ENCODE measurements at places on chromosomes 7 and 10.

DNA sequence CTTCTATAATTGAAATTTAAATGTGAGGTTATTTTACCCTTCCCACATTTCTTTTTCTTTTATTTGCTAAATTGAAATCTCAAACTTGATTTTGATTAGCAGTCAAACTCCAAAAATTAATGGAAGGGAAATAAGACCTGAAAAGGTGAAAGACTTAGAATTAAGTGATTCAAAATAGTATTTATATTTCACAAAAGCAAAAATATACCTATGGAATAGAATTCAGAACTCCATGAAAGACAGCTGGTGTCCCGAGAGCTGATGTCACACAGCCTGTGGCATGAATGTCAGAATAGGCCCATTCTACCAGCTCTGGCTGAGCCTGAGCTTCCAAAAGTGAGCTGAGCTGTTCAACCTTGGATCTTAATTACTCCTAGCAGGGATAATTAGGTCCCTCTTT is at the start of gene FAM24A:
Gene FAM24A, plus strand, starts transcription at position 301 of the 400 bp plus-strand sequence. CDS start 1,025 bp downstream, outside the sequence.
- no peak for DNase-seq

- DNase-seq: no peak
These were observed 76.1 kb downstream of the ADD3 start for GRCh38 chr10:110083884-110084283.

DNA sequence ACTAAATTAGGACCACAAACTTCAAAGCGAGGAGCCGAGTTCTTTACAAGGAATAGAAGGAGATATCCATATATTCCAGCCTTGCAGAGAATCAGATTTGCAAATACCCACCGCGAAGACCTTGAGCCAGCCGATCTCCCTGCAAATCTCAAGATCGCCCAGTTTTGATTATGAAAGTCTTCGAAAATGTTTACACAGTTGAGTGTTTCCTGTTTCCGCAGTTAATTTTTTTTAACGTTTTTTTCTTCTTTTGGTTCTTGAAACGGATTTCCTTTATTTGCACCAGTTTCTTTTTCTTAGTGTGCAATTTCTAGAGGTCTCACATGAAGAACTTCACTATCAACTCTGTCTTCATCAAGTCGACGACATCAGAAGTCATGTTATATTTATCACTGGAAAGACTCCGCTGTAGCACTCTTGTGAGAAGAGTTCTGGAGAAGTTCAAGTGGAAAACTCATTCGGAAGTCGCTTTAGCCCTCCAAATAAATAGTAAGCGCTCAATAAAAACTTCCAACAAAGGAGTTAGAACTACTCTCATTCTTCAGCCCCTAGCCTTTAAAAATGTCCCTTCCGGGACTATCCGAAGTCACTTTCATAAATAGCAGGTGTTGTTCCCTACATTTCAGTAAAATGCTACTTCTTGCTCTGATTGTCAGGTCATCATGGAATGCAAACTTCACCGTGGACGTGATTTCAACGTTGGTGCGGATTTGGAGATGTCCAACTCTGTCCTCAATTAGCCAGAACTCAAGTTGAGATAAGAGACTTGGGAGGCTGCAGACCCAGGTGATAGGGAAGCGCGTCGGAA is 11.9 kb upstream of the SPAG6 start:
- DNase-seq: no peak

- DNase-seq: no peak
These were observed 63.7 kb upstream of the CREB5 start for GRCh38 chr7:28348636-28349035.

GRCh38 chr7:35726654-35727053 is 31.7 kb upstream of the HERPUD2 start:
- no peak for DNase-seq

GRCh38 chr10:109062371-109062770 is 860.9 kb downstream of the XPNPEP1 start:
- no peak for DNase-seq

- DNase-seq: no peak
These were observed 1.3 kb downstream of the CYP26C1 start for GRCh38 chr10:93061594-93062513.

- no peak for DNase-seq
These were observed 36.4 kb downstream of the JAKMIP3 start for GRCh38 chr10:132102071-132102716.

- DNase-seq: no peak
These were observed 116.7 kb downstream of the SEMA3E start for GRCh38 chr7:83532219-83532618.

- no peak for DNase-seq
These were observed 76.4 kb downstream of the RGS10 start for GRCh38 chr10:119466076-119466475.

- no peak for DNase-seq
These were observed 33.2 kb downstream of the TMEM229A start for GRCh38 chr7:123999703-124000102.

DNA sequence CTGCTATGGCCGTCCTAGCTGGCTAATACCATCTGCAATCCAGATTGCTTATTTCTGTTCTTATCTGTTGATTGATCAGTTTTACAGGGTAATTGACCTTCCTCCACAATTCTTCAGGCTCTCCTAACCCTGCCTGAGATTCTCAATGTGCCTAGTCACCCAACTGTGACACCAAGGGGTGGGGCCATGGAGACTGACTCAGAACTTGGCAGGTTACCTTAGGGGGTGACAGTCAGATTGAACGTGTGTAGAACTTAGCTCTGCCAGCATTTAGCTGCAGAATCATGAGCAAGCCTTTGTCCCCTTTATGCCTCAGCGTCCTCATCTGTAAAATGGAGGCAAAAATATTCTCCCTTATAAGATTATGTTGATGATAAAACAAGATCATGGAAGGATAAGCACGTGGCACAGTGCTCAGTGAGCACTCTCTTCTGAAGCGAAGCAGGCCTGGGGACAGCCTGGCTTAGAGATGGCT is 19.1 kb upstream of the LEP start:
- DNase-seq: no peak

- no peak for DNase-seq
These were observed 125.3 kb upstream of the CELF2 start for GRCh38 chr10:10892290-10892875.

- DNase-seq: no peak
These were observed 16.2 kb upstream of the MTPAP start for GRCh38 chr10:30365278-30365677.

- no peak for DNase-seq
These were observed 12.5 kb downstream of the ENO4 start for GRCh38 chr10:116861796-116862195.

DNA sequence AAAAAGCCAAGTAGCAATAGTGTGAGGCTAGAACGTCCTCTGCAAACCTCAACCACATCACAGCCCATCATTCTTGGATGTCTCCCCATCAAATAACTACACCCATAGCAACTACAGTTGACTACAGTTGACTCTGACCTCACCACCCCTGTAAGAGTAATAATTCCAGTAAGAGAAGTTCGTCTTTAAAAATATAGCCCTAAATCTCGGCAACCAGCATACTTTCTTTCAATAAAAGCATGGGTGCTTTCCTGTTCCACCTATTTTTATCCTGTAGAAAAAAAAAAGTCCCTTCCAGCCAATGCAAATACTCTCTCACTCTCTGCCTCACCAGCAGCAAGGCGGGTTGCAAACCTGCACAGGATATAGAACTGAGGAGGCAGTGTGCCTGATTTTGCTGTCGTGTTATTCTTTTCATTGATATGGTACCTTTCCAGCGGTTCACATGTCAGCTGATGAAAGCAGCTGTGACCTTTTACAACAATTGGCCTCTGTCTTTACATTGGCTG is 187.5 kb upstream of the NFE2L3 start:
- no peak for DNase-seq

GRCh38 chr10:122140461-122140902 is 130.6 kb upstream of the BTBD16 start:
- DNase-seq: no peak

- no peak for DNase-seq
These were observed 36.6 kb downstream of the SCIN start for GRCh38 chr7:12607134-12607533.

DNA sequence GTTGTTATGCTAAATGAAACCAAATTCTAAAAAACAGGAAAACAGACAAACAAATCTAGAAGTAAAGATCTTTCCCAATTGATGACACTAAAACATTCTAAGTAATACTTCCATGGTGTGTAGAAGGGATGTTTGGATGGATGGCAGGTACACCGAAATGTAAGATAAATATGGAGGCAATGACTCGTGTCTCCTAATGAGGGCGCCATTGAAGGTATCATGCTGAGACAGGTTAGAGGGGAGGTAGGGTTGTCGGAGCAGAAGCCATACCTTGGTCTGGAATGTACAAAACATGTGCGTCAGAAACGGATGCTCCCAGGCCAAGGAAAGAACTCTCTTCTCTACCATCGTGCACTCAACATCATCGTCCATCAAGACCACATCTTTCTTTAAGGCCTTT is 101.4 kb downstream of the PRKCQ start:
- DNase-seq: no peak

- DNase-seq: no peak
These were observed 159.2 kb downstream of the BTAF1 start for GRCh38 chr10:92082583-92083280.

DNA sequence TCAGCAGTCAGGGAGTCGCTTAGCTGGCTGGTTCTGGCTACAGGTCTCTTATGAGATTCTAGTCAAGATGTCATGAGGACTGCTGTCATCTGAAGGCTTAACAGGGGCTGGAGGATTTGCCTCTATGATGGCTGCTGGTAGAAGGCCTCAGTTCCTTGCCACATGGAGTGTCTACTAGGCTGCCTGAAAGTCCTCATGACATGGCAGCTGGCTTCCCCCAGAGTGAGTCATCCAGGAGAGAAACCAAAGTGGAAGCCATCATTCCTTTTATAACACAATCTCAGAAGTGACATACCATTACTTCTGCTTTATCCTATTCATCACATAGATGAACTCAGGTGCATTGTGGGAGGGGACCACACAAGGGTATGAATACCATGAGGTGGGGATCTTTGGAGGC is 75.1 kb downstream of the EXOC6 start:
- no peak for DNase-seq

DNA sequence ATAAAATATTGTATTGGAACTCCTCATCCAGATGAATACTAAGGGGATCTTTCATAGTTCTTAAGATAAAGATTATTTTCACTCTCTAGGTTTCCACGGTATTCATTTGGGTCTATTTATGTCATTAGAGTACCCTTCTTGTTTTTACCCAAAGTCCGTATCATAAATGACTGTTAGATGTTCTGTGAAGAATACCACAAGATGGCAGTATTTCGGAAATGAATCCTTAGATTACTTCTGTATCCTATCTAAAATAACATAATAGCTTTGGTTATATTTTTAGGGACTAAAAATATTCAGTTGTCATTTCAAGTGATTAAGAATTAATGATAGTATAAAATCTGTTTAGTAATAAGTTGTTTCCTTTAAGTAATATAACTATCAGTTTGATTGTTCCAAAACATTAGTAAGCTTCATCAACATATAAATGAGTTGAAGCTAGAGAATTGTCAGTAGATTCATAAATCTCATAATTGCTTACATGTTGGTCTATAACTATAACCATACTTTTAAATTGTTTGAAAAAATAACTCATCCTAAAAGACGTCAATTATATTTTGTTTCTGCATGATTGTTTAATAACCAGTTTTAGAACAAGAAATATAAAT is 337.5 kb upstream of the KCND2 start:
- no peak for DNase-seq

GRCh38 chr7:3029138-3029537 is 14.5 kb downstream of the CARD11 start:
- no peak for DNase-seq

DNA sequence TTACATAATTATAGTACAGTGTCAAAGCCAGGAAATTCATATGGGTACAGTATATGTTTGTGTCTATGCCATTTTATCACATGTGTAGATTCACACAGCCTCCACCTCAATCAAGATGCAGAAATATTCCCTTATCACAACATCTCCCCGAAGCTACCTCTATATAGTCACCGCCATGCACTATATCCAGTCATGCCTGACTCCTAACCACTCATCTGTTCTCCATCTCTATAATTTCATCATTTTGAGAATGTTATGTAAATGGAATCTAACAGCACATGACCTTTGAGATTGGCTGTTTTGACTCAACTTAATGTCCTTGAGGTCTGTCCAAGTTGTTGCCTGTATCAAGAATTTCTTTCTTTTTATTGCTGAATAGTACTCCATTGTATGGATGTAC is 22.3 kb upstream of the SLC25A13 start:
- DNase-seq: no peak

GRCh38 chr7:101935521-101936141 is 118.2 kb downstream of the CUX1 start:
- no peak for DNase-seq

GRCh38 chr7:1007901-1008300 is 24.9 kb downstream of the CYP2W1 start:
- DNase-seq: no peak

- DNase-seq: peak; percentile 14
These were observed 129.6 kb upstream of the ANKRD1 start for GRCh38 chr10:91050371-91051034.

GRCh38 chr10:53432035-53432434 is 659.5 kb upstream of the MBL2 start:
- no peak for DNase-seq

DNA sequence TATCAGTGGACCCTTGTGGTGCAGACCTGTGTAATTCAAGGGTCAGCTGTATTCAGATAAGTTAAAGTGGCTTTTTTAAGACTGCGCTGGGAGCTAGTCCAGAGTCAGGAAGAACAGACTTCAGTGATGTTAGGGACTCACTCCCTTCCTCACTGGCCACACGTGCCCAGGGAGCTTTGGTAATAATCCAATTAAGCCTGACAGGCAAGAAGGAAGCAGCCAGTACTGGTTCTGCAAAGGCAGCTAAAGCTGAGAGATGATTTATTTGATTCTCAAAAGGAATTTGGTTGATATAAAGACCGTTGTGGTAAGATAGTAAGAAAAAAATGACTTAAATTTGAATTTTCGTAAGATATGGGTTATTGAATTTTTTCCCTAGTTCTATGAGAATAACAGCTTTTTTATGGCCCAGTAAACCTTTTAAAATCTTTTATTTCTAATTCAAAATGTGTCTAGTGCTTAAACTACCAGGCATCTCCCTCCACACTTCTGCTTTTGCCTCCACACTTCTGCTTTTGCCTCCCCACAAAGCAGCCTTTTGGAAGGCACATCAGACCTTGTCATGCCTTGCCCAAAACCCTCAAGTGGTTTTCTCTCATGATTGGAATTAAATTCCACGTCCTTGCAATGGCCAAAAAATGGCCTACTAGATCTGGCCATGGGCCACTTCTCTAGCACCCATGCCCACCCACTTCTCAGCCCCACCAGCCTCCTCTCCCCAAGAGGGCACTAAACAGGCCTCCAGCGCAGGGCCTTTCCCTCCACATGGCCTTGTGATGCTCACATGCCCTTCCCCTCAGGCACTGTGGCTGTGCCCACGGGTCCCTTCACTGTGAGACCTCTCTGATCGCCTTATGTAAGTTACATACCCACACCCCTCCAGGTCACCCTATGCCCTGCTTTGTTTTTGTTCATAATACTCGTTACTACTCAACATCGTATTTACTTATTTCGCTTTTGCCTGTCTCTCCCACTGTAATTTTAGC is 92.5 kb downstream of the POU6F2 start:
- DNase-seq: no peak

GRCh38 chr7:18639711-18640110 is 144.2 kb downstream of the HDAC9 start:
- no peak for DNase-seq

GRCh38 chr10:51961401-51961800 is 262.0 kb upstream of the CSTF2T start:
- DNase-seq: no peak
